RWPE1 (cell line): ENCODE measurements at places on chromosomes 5 and 9.

GRCh38 chr9:90121762-90122161 lies 517.0 kb downstream of the GADD45G start:
- no peak for DNase-seq

- DNase-seq: peak; percentile 52
These were observed 23.6 kb downstream of the OLFML2A start for GRCh38 chr9:124800306-124801259.

DNA sequence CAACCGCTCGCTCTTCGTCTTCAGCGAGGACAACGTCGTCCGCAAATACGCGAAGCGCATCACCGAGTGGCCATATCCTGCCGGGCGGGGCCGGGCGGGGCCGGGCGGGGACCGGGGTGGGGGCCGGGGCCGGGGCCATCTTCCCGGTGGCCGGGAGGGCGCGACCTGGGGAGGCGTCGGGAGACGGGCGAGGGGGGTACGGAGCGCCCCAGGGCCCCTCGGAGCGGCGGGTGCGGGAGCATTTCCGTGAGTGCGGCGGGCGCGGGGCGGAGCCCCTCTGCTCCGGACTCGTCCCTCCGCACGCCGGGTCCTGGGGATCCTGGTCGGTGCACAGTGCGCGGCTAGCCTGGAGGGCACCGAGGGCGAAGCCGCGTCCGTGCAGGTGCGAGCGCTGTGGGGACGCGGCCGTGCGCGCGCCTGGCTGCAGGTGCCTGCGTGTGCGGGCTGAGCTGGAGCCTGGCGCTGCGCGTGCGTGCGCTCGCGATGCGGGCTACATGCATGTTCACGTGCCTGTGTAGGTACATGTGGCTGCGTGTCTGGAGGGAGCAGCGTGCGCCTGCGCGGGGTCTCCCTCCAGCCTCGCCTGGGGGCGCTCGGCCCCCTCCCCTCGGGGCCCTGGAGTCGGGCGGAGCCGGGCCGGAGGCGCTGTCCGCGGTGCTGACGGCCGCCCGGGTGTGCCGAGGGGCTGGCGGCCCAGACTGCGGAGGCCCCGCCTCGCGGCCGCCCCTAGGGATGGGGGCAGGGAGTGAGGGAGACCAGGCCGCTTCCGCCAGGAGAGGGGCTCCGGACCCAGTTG lies 762 bp downstream of the CACNA1B start:
- DNase-seq: peak; percentile 57

GRCh38 chr9:83317244-83317643 lies 221.0 kb downstream of the FRMD3 start:
- DNase-seq: no peak

DNA sequence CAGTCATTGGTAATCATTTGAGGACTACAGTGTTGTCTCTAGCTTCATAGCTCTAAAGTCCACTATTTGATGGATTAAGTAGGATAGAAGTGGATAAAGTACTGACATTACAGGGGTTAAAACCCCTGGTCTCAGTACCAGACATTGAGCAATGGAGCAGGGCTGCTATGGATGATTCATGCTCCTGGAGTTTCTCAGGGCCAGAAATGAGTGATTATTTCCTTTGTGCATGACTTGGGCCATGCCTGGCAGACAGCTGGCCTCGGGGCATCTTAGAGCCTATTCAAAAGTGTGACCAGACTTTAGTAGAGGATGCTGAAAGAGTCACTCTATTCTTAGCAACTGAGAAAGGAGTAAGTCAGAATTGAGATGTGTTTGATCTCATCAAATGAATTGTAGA lies 350.7 kb upstream of the TLE4 start:
- DNase-seq: peak; percentile 90

DNA sequence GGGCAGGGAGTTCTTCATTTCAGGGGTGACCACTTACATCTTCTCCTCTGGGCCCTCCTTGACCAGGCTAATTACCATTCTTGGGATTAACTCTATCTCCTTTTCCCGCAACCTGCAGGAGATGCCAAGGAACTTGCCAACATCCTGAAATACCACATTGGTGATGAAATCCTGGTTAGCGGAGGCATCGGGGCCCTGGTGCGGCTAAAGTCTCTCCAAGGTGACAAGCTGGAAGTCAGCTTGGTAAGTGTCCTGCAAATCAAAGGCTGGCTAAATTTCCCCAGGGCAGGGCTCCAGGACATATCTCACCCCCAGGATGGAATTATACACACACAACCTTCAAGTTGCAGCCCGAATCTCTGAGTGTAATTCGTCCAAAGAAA lies 30.2 kb downstream of the TGFBI start:
- no peak for DNase-seq

DNA sequence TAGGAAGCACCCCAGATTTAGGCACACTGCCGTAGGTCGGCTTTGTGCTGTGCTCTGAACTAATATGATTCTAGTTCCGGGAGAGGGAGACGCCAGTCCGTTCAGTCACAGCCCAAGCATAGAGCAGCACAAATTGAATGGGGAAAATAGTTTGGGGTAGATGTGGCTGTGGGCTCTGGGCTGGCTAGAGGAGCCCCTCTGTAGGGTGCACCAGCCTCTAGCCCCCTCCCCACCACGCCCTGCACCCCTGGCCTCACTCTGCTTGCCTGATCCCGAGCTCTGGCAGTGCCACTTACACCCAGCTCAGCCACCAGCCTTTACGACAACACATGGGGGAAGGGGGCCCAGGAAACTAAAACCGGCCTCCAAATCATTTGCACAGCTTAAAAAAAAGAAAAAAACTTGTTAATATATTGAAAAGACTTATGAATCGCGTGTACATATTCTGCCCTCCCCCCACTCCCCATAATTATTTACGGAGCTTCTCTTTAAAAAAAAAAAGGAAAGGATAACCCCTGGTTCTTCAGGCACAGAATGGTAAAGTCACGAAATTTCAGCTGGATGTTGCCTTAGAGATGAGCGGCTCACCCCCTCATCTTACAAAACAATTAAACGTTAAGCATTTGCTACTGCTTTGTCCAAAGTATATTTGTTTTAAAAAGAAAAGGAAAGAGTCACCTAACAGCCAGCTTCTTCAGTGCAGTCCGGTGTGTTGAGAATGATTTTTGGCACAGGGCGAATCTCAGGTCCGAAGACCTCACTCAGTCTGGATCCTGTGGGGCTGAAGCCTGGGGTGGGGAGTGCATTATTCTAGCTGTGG lies 3.5 kb downstream of the LMX1B start:
- DNase-seq: no peak

- no peak for DNase-seq
These were observed 86.2 kb downstream of the GIN1 start for GRCh38 chr5:103033696-103034095.

GRCh38 chr9:92774274-92774673 lies 9.6 kb upstream of the BICD2 start:
- DNase-seq: peak; percentile 91

DNA sequence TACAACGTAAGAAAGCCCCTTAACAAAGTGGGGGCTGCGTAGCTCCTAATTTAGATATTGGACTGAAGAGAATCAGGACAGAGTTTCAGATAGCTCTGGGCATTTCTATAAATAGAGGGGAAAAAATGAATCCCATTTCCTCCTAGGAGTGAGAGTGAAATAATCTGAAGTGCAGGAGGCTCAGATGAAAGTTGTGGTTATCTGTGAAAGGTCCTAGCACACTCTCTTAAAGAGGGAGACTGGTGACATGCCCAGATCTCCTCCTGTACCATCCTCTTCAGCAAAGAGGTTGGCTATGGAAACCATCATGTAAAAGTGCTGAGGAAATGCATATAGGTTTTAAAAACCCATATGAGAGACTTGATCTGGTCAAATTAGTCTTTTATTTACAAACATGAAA lies 143.4 kb downstream of the GABRB2 start:
- DNase-seq: no peak

DNA sequence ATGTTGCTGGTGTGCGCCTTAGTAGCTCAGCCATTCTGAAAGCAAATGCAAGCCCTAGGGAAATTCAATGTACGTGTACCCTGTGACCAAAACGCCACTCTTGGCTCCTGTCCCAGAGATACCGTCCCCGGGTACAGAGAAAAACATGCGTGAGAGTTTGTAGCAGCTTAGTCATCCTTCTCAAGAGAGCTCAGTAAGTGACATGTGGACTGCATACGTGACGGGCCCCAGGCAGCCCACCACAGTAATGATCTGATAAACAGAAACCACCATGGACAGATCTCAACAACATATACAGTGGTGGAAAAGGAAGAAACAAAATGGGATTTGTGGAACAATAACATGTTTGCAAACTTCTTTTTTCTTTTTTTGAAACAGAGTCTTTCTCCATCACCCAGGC lies 45.1 kb downstream of the S1PR3 start:
- DNase-seq: no peak

DNA sequence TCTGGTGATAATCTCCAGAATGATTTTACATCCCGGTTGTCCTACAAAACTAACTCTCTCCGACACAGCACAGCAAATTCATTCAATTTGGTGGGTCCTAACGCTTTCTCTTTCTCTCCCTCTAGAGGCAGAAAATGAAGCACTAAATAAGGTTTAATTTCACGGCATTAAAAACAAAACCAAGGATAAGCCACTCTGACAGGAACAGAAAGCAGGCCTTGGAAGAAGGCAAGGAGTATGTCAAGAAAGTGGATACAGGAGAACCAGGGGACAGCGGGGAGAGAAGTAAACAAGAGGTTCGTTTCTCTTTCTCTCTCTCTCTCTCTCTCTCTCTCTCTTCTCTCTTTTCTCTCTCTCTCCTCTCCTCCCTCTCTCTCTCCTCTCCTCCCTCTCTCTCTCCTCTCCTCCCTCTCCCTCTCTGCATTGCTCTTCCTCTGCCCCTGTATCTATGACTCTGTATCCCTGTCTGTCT lies 49.8 kb downstream of the EBF1 start:
- no peak for DNase-seq

DNA sequence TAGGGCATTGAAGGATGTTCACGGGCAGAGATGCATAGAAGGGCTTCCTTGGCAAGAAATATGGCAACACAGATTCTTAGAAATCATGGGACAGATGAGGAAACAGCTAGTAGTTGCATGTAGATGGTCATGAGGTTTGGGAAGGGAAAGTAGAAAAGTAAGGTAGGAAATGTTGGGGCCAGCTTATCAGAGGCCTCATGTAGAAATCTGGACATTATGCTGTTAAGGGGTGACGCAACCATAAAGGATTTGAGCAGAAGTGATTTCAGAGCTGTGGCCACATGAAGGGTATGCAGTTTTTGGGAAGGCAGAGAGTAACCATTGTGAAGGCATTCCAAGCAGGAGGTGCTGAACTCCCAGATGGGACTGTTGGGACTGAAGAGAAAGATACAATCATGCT lies 224.0 kb downstream of the ARHGAP26 start:
- DNase-seq: no peak

DNA sequence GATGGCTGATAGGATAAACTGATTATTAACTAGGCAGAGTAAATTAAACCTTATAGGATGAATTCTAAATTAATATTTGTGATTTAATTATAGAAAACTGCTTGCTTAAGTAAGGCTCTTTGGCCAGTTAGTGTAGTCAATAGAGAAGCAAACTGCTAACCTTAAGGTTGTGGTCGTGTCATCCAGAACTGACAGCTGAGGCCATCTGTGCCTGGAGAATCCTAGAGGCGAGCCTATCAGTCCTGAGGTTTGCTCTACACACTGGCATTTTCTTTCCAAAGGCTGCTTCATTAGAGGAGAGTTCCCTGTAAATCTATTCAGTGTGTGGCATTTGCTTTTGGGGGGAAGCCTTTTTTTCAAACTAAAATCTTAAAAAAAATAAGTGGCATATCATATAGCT lies 169.2 kb downstream of the MEF2C start:
- no peak for DNase-seq

- DNase-seq: no peak
These were observed 698 bp upstream of the TGFBI start for GRCh38 chr5:136028090-136028489.
